ENCODE measurements at places on chromosomes 6 and 20.

- no peak for DNase-seq
Measured at GRCh38 chr6:136317021-136317694, 27.5 kb upstream of the BCLAF1 start.

DNA sequence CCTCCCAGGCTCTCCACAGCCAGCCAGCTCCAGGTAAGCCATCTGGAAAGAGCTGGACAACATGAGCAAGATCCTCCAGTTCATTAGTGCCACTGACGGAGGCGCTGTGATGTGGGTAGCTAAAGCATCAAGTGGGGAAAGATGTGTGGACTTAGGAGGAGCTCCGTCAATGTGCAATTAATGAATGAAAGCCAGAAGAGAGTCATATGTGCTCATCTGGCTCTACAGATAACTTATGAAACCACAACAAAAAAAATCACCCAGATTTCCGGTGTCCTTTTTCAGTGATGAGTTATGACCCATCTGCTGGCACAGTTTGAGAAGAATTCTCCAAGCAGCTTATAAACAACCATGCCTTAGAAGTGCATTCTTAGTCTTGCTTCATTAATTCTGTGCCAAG, 311.7 kb upstream of the PLCB4 start:
- no peak for DNase-seq

- no peak for DNase-seq
Measured at GRCh38 chr6:160071805-160072690, 49.6 kb upstream of the SLC22A1 start.

DNA sequence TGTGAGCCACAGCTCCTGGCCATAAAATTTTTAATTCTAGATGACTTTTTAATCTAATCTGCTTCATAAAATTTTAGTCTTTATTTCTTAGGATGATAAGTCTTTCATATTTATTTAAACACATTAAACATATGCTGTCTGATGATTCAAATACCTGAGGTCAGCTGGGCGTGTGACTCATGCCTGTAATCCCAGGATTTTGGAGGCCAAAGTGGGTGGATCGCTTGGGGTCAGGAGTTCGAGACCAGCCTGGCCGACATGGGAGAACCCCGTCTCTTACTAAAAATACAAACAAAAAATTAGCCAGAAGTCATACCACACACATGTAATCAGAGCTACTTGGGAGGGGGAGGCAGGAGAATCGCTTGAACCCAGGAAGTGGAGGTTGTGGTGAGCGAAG, 53.1 kb downstream of the RBM24 start:
- no peak for DNase-seq

DNA sequence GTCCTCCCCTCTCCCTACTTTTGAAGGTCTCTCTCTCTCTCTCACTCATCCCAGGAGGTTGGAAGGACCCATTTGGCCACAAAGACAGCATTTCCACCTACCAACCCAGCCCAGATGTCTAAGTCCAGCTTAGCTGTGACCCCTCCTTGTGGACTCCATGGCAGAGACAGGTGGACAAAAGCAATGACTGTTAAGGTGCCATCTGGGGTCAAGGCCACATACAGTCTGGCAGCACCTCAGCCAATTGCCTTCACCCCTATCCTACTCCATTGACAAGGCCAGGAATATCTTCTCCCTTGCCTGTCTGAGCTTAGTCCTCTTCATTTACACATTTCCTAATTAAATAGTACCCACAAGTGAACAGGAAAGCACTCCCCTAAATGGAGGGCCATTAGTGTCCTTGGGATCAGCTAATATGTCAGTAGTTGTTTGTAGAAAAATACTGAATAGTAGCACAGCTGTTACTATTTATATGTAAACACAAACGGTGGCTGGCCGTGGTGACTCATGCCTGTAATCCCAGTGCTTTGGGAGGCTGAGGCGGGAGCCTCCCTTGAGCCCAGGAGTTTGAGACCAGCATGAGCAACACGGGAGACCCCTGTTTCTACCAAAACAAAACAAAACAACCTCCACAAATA, 28.8 kb downstream of the GCM1 start:
- no peak for DNase-seq

DNA sequence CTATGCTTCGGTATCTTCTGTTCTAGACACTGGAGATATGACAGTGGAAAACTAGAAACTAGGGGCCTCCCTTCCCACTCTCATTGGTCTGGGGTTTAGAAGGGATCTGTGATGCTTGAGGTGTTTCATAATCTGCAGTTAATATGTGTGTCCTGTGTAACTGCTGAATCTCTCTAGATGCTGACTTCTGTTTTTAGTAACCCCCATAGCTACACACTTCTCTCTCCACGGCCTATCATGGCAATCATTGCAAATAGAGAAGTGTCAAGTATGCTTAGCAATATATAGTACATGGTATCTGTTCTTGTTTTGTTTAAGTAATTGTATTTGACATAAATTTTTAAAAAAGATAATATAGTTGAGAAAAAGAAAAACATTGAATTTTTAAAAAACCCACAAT, 394.6 kb upstream of the MMS22L start:
- no peak for DNase-seq

- DNase-seq = no peak
Measured at GRCh38 chr20:61127311-61128039, 124.6 kb upstream of the CDH4 start.

DNA sequence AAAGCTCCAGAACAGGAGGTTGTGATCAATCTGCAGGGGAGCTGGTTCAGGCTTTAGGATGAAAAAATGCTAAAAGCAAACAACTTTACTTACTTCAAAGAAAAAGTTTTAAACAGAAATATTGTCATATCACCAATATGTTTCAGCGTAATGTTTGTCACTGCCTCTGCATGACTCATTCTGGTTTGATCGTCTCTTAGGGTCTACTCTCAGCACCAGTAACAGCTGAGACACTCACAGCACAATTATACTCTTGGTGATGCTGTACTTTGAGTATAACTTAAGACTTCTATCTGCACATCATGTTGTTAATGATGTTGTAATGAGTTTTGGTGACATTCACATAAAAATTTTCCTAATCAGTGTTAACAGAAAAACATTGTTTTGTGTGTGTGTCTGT, 665.4 kb downstream of the EPM2A start:
- no peak for DNase-seq

- no peak for DNase-seq
Measured at GRCh38 chr6:144149558-144149893, 791 bp upstream of the STX11 start.

- DNase-seq = no peak
Measured at GRCh38 chr6:69261010-69261409, 535.8 kb downstream of the LMBRD1 start.

GRCh38 chr6:70819646-70820045, 137.2 kb downstream of the B3GAT2 start:
- DNase-seq = no peak

DNA sequence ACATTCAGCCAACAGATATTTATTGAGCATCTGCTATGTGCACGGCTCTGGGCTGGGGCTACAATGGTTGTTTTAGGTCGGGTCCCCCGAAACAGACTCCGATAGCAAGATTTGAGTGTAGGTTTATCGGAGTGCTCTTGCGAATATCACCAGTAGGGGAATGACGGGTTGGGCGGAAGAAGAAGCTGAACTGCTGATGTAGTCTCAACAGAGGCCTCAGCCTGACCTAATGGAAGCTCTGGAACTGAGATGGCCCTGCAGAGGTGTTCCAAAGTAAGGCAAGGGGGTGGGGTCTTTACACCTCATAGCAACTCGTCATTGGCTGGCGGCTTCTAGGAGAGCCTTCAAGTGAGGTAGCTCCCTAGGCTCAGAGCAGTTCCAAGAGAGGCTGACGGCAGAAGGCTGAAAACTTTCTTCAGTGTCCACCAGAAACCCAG, 1.1 kb downstream of the L3MBTL1 start:
- no peak for DNase-seq

DNA sequence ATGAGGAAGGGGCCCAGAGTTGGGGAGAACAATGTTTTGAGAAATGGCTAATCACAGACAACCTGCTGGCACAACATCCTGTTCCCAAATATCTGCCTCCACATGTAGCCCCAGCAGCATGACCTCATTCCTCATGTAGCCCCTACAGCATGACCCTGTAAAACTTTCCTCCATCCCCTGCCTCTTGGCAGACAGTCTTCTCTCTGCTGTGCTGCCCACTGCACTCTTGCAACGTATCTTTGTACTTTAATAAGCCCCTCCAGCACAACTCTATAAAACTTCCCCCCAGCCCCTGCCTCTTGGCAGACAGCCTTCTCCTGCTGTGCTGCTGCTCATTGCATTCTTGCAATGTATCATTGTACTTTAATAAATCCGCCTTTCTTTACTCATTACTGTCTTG, 278.8 kb downstream of the HDGFL1 start:
- DNase-seq = no peak

DNA sequence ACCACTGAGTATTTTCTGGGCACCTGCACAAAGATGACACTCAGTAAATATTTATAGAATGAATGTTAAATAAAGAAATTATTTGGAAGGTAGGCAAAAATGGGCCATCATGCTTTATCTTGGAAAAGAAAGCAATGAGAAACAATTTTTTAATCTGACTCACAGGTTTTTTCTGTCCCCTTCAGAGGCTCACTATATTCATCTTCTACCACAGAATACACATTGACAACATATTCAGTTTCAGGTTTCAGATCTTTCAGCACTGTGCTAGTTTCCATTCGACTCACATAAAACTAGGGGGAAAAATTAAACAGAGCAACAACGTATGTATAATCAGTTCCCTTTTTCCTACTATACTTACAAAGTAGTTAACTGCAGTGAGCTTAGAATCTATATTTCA, 58.3 kb downstream of the COL12A1 start:
- no peak for DNase-seq

DNA sequence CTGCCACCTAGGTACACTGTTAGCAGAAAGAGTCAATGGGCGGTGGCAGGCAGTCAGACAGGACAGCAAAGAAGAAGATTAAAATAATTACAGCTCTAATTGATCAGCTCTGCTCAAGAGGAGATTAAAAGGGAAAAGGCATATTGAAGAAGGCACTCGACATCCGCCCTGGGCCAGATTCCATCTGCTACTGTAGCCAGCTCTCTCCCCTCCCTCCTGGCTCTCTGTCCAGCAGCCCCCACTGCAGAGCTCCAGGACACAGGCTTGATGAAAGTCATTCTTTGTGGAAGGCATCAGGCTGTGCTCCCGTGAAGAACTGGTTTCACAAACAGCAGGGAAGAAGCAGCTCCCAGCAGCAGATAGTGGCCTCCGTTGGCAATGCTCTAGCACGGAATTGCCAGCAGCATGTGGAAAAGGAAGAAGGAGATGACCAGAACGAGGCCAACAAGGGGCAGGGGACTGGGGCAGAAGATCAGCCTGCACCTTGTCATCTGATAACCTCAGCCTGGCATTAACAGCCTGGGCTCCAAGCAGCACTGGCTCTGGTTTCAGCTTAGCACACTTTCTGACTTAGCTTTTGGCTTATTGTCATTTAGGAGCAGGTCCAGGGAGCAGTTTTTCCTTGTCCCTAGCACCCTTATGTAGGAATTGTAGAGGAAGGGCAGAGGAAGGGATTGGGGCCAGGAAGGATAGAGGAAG, 465.9 kb downstream of the KIF16B start:
- DNase-seq = no peak

- no peak for DNase-seq
Measured at GRCh38 chr6:28371706-28372451, 22.1 kb downstream of the ZKSCAN3 start.

DNA sequence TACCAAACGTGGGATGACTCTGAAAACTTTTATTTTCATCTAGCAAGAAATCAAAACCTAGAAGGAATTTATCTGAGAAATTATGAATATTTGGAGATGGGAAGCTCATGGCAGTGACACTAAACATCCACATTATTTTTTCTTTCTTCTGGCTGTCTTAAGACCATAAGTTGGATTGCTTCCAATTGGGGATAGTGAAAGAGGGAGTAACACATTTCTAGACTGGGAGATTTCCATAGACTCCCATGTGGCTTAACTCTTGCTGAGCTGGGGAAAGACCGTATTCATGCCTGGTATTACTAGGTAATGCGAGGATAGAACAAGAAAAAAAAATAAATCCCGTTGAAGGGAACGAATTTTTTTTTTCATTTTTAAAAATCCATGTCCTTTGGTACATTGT, 120.0 kb downstream of the UTRN start:
- DNase-seq = no peak

- peak; percentile 24 for DNase-seq
Measured at GRCh38 chr6:37819802-37820717, 533 bp downstream of the ZFAND3 start.

DNA sequence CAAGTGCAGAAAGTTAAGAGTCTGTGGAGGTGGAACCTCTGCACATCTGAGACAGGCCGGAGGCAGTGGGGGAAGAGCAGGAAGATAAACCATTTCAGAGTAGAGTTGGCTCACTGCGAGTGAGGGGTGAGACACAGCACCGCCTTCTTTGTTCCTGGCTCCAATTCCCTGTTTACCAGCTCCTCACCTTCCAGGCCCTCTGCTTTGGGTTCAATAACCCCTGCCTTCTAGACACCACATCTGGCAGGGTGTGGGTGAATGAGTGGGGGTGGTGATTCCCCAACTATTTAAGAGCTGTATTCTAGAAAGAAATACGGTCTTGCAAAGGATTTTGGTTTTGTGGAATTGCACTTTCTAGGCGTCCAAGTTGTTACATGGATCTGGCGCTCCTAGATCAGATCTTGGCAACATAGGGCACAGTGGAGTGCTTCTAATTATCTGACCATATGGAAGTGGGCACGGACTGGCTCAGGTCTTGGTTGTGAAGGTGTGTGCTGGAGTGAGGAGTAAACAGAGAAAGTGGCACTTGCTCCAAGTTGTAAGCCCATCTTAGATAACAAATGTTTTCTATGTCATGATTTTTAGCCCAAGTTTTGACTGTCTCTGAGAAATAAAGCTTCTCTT, 141.6 kb upstream of the NRN1 start:
- DNase-seq = no peak

DNA sequence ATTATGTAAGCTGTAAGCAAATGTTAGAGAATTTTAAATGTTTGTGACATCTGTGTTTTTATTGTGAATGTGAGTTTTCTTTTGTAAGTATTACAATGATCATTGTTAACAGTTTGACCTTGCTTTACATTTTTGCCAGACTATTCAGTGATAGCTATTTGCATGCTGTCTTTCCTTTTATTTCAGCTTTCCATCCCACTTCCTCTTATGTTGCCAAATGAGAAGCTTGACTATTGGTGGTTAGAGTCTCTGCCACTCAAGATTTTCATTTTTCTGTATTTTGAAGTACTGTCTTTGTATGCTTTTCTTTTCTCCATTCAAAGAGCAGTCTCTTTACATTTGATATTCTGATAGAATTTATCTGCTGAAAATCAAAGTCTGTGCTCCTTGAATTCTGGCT, 104.1 kb downstream of the PRIM2 start:
- no peak for DNase-seq

DNA sequence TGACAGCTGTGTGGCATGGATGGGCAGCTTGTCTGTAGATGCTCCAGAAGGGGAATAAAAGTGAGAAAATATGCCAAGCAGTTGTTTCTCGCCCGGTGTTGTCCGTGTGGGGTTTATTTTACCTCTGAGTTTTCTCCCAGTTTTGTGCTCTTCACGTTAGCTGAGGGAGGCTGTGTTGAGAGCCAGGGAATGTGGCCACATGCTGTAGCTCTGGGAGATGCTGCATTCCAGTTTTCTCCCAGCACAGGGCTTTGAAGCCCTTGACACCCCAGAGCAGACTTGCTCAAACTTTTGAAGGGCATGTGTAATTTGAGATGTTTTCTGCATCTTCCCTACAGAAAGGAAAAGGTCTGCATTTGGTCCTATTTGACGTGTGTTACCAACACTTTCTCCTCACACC, 67.7 kb downstream of the RREB1 start:
- DNase-seq = no peak
